ENCODE measurements at places on chromosomes 7 and 10.

GRCh38 chr10:86960003-86960862, 1.8 kb downstream of the SNCG start:
- peak; percentile 71 for DNase-seq

- DNase-seq: no peak
Measured at GRCh38 chr7:131546583-131547141, 9.8 kb downstream of the PODXL start.

DNA sequence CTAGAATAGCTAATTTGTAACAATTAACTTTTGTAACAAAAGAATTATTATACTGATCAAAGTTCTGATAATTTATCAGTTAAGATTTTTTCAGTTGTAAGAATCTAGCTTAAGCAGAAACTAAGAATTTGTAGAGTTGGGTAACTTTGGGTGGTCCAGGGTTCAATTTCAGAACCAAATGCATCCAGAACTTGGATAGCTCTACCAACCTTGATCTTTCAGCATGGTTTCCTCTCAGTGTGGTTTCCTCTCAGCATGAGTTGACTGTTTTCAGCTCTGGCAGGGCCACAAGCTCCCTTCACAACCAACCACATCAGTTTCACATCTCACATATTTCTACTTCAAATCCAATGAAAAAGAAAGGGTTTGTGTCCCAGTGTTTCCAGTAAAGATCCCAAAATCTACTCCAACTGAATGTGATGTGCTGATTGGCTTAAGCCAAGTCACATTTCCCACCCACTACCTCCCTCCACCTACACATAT, 3.3 kb upstream of the FAS start:
- DNase-seq: no peak

DNA sequence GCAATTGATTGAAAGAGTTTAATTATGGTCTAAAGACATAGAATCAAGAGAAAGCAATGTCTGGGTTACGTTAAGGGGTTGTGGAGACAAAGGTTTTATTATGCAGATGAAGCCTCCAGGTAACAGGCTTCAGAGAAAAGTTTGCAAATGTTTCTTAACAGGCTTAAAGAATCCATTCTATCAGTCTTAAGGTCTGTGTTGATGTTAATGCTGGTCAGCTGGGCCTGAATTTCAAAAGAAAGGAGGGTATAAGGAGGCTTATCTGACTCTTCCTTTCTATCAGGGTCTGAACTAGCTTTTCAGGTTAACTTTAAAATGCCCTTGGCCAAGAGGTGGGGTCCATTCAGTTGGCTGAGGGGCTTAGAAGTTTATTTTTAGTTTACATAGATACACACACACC, 1004.5 kb upstream of the C7orf33 start:
- no peak for DNase-seq
